Gastrocnemius medialis (tissue), 4 donors: ENCODE measurements at places on chromosomes 16 and 17.

- DNase-seq: no peak
- H3K27ac ChIP-seq: no peak overlapping the region
- no peak overlapping the region for H3K4me3 ChIP-seq
- no peaks in the 10 kb centered on the region for H3K36me3 ChIP-seq
- H3K27me3 ChIP-seq: no peaks in the 10 kb centered on the region
- H3K4me1 ChIP-seq: no peaks in the 10 kb centered on the region
These were observed 16.3 kb downstream of the SHISA9 start for GRCh38 chr16:12917653-12918052.

- H3K4me1 ChIP-seq: peaks cover 65% of the 10 kb centered on the region
- H3K27ac ChIP-seq: peak overlapping the region; percentile 81
- H3K27me3 ChIP-seq: no peaks in the 10 kb centered on the region
- H3K4me3 ChIP-seq: peak overlapping the region; percentile 92
These were observed 2.4 kb downstream of the TNRC6A start for GRCh38 chr16:24731722-24732419.

DNA sequence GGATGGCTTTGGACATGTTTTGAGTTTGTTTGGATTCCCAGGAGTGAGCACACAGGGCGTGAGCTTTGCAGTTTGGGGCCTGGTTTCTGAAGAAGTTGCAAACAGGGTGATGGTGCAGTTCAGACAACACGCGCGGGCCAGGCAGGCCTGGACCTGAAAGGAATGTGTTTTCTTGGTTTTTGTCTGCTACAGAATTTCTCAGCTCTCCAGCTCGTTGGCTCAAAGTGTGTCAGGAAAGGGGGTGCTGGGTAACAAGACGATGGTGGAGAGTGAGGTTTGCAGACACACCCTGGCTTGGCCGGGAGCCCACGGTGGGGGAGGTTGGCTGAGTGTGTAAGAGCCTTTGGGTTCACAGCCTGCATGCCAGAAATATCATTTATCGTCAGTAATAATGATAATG is 82.3 kb downstream of the CMIP start:
- peaks cover 10% of the 10 kb centered on the region for H3K4me1 ChIP-seq
- H3K4me3 ChIP-seq: no peak overlapping the region
- H3K27me3 ChIP-seq: no peaks in the 10 kb centered on the region
- peak overlapping the region; percentile 42 for H3K27ac ChIP-seq
- no peaks in the 10 kb centered on the region for H3K36me3 ChIP-seq

DNA sequence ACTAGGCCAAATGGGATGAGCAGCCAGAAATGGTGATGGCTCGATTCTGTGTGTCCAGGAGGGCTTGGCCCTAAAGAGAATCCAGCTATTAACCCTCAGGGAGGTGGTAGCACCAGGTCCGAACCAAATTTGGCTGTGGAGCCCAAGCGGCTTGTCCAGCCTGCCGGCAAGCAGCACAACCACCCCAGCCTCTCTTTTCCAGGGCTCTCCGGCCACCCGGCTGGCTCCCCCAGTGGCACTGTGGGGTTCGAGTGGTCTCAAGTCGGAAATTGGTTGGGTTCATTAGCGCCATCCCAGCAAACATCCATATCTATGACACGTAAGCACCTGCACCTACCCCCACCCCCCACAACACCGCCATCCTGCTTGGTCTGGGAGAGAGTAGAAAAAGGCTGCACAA is 35.4 kb downstream of the PLCD3 start:
- no peak for DNase-seq
- H3K36me3 ChIP-seq: peaks cover 68% of the 10 kb centered on the region
- peak overlapping the region; percentile 95 for H3K27ac ChIP-seq
- no peak overlapping the region for H3K4me3 ChIP-seq

DNA sequence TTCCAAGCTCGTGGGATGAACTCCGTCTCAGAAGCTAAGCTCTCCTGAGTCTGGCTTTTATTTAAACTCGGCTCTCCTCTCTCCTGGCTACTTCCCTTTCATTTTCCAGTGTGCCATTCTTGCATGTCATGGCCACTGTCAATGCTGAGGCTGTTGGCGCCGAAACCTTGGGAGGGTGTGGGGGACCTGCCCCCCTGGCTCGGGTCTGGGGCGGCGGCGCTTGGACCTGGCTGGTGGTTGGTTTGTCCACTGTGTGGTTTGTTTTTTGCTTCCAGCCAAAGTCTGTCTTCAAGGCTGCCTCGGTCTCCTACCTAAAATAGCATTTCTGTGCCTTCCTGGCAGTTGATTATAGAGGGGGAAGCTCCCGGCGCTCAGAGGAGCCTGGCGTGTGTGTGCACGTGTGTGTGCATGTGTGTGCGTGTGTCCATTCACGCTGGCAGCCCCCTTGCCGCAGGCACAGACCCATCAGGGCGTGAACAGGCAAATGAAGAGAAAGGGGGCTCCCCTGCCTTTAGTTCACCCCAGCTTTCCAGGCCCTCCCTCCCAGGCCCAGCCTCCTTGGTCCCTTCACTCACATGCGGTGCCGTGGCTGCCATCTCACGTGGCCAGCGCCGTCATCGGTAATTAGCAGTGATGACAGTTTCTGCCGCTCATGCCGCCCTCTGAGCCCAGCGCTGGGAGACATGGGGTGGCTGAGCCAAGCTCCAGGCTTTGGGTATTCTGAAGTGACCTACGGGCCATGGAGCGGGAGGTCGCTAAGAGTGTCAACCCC is 179.9 kb downstream of the SEC14L1 start:
- peak overlapping the region; percentile 89 for H3K27ac ChIP-seq
- peak; percentile 35 for DNase-seq
- no peaks in the 10 kb centered on the region for H3K36me3 ChIP-seq
- H3K4me3 ChIP-seq: peak overlapping the region; percentile 59

GRCh38 chr16:50747207-50747956 is 5.5 kb downstream of the CYLD start:
- H3K27ac ChIP-seq: peak overlapping the region; percentile 53
- H3K4me3 ChIP-seq: no peak overlapping the region
- no peak for DNase-seq
- H3K27me3 ChIP-seq: no peaks in the 10 kb centered on the region
- no peaks in the 10 kb centered on the region for H3K36me3 ChIP-seq
- peaks cover 48% of the 10 kb centered on the region for H3K4me1 ChIP-seq

- no peak overlapping the region for H3K4me3 ChIP-seq
- DNase-seq: no peak
These were observed 7.5 kb downstream of the DCAKD start for GRCh38 chr17:45043813-45044540.

DNA sequence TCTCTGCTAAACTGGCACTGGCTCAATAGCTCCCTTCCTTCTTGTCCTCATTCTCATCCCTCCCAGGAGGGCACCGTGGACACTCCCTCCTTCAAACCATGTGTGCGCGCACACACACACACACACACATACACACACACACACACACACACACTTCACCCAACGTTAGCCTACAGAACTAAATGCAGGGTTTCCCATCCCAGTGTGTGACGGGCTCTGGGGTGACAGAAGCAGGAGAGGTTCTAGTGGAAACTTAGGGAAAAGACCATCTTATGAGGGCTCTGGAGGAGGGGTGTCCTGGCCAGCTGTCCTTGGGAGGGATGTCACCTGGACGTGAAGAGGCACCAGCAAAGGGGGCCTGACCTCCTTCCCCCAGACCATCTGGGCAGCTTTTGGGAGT is 19.7 kb downstream of the OSBPL7 start:
- H3K4me1 ChIP-seq: peaks cover 14% of the 10 kb centered on the region
- no peak overlapping the region for H3K4me3 ChIP-seq
- H3K27me3 ChIP-seq: no peaks in the 10 kb centered on the region
- DNase-seq: no peak
- no peaks in the 10 kb centered on the region for H3K36me3 ChIP-seq
- no peak overlapping the region for H3K27ac ChIP-seq

DNA sequence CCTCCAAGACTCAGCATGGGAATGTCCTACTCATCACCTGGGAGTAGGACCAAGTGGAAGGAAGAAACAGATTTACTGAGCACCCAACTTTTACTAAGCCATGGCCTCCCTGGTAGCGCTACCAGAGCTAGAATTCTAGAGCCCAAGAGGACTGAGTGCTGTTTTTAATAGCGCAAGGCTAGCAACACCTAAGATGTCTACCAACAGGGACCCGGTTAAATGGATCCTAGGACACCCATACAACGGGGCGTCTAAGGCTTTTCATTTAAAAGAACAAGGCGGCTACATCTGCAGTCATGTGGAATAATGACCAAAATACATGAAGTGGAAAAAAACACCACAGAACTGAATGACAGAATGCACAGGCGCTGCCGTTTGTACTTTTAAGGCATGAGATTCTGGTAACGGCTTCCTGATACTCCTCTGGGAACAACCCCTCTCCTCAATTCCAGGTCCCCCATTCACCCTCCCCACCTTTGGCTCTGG is 5.1 kb downstream of the GGA2 start:
- no peak for DNase-seq
- H3K4me3 ChIP-seq: no peak overlapping the region
- H3K27ac ChIP-seq: peak overlapping the region; percentile 91
- H3K4me1 ChIP-seq: peaks cover 46% of the 10 kb centered on the region
- H3K27me3 ChIP-seq: no peaks in the 10 kb centered on the region

- H3K4me3 ChIP-seq: no peak overlapping the region
- peak overlapping the region; percentile 93 for H3K27ac ChIP-seq
- peaks cover 51% of the 10 kb centered on the region for H3K4me1 ChIP-seq
These were observed 21.8 kb downstream of the SREBF1 start for GRCh38 chr17:17815062-17815406.

- DNase-seq: no peak
- no peaks in the 10 kb centered on the region for H3K4me1 ChIP-seq
- H3K4me3 ChIP-seq: no peak overlapping the region
These were observed 14.6 kb downstream of the STH start for GRCh38 chr17:46013502-46014165.

- DNase-seq: peak; percentile 16
- no peaks in the 10 kb centered on the region for H3K36me3 ChIP-seq
- peak overlapping the region; percentile 7 for H3K4me3 ChIP-seq
- peaks cover 10% of the 10 kb centered on the region for H3K4me1 ChIP-seq
- no peaks in the 10 kb centered on the region for H3K27me3 ChIP-seq
These were observed 2.8 kb upstream of the SOCS1 start for GRCh38 chr16:11258553-11259492.
